GDM1 (cell line): ENCODE measurements at places on chromosomes 11 and 22.

- peak; percentile 77 for DNase-seq
Measured at GRCh38 chr22:19178657-19179496, at the start of gene SLC25A1. TSS of gene SLC25A1 (minus strand) at chr22:19178736. CDS start at chr22:19178673, 63 bp downstream.

DNA sequence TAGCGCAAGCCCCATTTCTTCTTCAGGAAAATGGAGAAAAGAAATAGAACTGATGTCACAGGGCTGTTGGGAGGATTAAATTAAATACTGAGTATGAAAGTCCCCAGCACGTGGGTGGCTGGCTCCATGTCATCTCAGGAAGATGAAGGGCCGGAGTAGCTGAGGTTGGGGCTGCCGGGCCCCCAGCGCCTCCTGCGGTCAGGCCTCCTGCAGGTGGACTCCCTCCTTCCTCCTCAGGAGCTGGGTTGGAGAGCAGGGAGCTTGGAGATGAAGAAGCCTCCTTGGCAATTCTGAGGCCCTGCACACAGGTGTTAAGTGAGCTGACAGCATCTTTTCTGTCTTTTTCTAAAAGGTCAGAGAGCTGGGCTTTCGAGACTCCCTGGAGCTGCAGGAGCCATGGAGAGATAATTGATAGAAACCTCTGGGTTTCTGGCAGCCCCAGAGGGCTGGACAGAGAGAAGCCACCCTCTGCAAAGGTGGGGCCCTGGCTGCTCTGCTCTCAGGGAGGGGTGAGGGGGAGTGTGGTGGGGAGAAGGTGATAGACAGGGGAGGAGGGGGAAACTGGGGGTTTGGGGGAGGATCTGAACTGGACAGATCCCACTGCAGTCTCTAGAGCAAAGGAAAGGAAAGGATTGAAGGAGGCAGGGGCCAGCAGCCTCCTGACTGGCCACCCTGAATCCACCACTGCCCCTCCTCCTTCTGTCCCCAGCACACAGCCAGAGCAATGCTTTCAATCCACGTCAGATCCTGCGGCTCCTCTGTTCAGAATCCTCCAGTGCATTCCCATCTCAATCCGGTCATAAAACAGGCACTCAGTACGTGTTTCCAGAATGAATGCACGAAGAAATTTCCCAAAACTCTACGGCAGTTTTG is 210.8 kb downstream of the CEP164 start:
- DNase-seq: no peak

DNA sequence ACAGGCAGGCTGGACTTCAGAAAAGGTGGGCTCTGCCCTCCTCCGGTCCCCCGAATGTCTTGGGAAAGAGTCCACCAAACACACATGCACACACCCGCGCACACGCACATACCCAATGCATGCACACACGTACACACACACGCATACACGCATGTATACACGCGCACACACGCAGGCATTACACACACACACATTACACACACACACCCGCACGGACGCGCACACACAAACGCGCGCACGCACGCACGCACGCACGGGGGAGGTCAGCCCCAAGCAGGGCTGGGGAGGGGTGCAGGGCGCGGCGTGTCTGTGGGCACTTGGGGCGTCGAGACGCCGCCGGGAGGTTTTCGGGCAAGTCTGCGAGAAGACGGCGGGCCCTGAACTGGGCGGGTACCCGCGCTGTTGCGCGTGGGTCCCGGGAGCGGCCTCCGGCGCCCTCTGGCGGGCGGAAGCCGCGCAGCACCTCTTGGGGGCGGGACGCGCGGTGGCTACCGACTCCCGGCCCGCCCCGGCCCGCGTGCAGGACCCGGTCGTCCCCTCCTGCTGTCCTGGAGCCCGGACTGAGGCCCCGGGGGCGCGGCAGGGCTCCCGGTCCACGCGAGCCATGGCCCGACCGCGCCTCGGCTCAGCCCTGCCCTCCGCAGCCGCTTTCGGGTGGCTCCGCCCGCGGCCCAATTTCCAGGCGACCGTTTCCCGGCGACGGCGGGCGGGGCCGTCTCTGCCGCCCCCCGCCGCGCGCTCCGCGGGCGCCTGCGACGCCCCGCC is 3.6 kb downstream of the SEPTIN5 start:
- DNase-seq: peak; percentile 56

GRCh38 chr22:40224702-40225101 is 47.0 kb downstream of the TNRC6B start:
- no peak for DNase-seq

- DNase-seq: no peak
Measured at GRCh38 chr11:19253153-19253745, 12.5 kb upstream of the E2F8 start.

DNA sequence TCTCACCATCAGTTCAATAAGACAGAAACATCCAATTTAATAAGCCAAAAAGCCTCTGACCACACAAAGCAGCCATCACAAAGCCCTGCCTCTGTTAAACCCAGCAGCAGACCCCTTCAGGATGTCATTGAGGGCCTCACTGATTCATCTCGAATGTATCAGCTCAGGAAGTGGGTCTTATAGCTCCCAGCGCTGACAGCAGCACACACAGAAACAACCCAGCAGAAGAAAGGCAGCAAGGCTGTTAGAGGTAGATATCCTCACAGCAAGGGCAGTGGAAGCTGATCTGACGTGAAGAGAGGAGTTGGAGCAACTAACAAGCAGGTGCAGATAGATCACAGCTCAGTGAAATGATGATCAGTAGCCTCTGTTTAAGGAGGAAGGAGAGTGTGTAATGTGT is 86.2 kb upstream of the NCAM1 start:
- DNase-seq: no peak

DNA sequence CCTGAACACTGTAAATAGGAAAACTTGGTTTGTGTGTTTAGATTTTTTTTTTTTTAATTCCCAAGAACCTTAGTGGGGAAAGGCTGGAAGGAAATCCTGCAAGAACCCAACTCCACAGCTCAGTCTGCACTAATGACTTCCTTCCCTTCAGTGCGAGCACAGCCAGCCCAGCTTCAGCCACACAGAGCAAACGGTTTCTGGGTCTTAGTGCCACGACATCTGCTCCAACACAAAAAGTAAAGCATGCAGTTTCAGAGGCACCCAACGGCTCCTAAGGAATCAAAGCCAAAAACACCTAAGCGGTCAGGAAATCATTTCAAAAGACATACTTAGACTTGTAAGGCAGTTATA is 236.1 kb downstream of the TTC28 start:
- DNase-seq: peak; percentile 63

DNA sequence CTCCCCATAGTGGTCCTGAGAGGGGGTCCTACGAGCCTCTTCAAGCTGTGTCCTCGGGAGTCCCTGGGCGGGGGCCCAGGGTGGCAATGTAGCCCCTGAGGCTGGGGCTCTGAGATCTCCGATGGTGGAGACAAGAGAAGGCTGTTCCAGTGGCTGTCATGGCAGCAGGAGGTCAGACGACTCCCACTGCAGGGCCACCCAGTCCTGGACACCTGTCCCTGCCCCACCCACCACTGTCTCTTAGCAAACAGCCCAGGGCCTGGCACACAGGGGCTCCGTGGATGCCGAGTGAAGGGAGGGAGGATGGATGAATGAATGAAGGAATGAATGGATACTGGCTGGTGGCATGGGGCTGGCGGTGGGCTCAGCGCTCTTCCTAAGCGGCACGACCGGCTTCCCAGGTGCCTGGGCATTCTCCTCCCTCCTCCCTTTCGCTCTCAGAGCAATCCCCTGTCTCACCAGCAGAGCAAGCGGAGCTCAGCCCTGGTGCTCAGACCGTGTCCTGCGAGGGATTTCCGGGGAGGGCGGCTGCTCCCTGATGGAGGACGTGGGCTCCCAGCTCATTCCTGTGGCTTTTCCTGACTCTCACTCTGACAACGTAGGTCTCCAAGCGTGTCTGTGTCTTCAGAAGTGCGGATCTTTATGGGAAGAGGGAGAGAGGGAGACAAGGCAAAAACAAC is 1272.6 kb downstream of the BRD1 start:
- DNase-seq: no peak

- no peak for DNase-seq
Measured at GRCh38 chr22:22936915-22937656, 49.5 kb downstream of the IGLL5 start.

DNA sequence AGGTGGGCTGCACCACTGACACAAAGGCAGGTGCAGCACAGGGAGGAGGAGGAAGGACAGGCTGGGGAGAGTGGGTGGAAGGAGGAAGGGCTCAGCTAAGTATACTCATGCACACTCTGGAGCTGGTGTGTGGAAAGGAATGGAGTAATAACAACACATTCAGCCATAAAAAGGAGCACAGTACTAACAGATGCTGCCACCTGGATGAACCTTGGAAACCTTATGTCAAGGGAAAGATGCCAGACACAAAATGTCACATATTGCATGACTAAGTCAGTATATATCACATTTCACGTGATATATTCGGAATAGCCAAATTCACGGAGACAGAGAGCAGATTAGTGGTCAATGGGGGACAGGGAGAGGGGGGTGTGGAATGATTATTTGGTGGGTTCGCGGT is 389.6 kb upstream of the SYN3 start:
- no peak for DNase-seq

DNA sequence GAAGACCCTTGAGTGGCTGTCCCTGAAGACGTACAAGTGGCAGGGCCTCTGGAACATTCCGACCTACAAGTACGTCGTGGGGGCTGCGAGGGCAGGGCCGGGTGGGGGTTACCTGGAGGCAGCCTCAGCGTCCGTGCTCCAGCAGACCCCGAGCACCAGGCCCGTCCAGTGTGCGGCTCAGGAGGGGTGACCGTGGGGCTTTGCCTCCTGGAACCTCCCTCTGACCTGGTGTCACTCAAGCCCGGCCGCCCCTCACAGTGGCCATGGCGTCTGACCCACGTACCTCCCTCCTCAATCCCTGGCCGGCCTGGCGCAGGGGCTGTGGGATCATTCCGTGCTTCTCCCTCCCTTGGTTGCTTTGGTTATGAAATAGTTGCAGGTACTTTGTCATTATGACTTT is 18.5 kb downstream of the RNH1 start:
- no peak for DNase-seq

DNA sequence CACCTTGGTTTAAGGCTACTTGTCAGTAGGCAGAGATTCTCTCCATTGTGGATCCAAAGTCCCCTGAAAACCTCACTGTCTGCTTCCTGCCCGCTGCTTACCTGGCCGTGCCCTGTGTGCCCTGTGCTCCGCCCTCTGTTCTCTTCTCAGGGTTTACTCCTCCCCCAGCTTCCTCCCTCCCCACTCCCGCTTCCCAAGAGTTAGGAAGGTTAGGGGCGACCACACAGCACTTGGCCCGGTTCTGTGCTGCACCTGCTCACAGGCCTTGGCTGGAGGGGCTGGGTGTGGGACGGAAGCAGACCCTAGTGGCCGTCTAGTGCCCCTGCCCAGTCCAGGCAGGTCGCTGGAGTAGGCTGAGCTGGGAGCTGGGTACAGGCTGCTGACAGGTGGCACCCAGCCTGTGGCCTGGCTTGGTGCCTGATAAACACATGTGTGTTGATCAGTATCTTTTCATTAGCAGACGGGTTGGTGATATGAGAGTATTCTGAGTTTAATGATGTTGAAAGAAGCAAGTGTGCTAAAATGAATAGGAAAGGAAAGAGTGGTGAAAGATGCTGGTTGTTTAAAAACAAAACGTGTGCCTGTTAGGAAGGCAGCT is 40.5 kb downstream of the GRAMD4 start:
- no peak for DNase-seq

DNA sequence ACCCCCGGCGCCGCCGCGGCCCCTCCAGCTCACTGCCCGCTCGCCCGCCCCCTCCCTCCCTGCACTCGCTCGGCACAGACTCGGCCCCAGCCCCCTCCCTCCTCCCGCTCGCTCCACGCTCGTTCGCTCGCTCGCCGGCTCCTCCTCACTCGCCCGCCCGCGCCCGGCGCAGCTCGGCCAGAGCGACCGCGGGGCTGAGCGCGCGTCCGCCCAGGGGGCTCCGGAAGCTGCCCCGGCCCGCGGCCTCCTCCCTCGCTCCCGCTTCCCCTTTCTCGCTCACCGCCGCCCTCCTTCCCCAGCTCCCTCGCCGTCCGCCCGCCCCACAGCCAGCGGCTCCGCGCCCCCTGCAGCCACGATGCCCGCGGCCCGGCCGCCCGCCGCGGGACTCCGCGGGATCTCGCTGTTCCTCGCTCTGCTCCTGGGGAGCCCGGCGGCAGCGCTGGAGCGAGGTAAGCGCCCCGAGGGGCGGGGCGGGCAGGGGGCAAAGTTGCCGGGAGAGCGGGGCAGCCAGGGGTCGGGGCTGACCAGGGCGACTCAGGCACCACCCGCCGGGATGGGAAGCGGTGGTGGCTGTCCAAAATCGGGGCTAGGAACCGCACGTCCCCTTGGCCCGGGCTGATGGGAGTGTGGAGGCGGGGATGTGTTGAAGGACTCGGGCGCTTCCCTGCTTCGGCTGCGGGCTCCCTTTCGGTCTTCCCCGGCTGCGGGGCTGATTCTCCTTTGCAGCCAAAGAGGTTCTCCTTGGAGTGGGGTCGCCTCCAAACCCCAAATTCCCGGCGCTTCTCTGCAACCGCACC is at the start of gene SEZ6L:
SEZ6L (plus strand) TSS at position 148 of the 797 bp plus-strand sequence; CDS start at position 356, 208 bp downstream.
- DNase-seq: peak; percentile 7

DNA sequence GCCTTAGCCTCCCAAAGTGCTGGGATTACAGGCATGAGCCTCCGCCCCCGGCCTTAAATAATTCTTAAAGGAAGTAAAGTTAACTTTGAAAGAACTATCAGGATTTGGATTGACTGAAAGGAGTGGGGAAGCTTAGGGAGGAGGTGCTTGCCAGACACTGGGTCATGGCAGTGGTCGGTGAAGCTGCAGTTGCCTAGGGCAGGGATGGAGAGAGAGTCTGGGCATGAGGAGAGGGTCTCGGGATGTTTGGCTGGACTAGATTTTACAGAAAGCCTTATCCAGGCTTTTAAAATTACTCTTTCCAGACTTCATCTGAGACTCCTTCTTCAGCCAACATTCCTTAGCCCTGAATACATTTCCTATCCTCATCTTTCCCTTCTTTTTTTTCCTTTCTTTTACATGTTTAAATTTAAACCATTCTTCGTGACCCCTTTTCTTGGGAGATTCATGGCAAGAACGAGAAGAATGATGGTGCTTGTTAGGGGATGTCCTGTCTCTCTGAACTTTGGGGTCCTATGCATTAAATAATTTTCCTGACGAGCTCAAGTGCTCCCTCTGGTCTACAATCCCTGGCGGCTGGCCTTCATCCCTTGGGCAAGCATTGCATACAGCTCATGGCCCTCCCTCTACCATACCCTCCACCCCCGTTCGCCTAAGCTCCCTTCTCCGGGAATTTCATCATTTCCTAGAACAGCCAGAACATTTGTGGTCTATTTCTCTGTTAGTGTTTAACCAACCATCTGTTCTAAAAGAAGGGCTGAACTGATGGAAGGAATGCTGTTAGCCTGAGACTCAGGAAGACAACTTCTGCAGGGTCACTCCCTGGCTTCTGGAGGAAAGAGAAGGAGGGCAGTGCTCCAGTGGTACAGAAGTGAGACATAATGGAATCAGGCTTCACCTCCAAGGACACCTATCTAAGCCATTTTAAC is at the start of gene NNMT:
NNMT (plus strand) TSS at position 724 of the 929 bp plus-strand sequence; CDS start at position 882, 158 bp downstream.
- DNase-seq: no peak

- DNase-seq: no peak
Measured at GRCh38 chr11:95548416-95548815, 241.2 kb downstream of the FAM76B start.

GRCh38 chr11:3920148-3920852 is 64.8 kb downstream of the STIM1 start:
- no peak for DNase-seq

GRCh38 chr11:62926680-62927455 is 5.7 kb upstream of the CHRM1 start:
- no peak for DNase-seq

GRCh38 chr22:47600281-47600680 is 837.8 kb downstream of the TBC1D22A start:
- DNase-seq: no peak
